Mononuclear cell (primary cell): ENCODE measurements at places on chromosomes 4 and X. TPM values are rescaled to one million over a fixed set of nuclear protein-coding genes. Genes with fewer than 3 reads are reported as not detected.

Gene DIPK2B
- total RNA-seq: not detected

Gene TRIM61
- total RNA-seq: 0.52 TPM

Gene CLCN4
- total RNA-seq: 0.84 TPM

Gene SLC9B1
- 3.4 TPM for total RNA-seq

Gene ANK2
- 0.94 TPM for total RNA-seq

Gene GYPE
- 0.10 TPM for total RNA-seq

Gene DIAPH2
- 31.0 TPM for total RNA-seq

Gene SSX2B
- not detected for total RNA-seq

Gene PLA2G12A
- 24.6 TPM for total RNA-seq

Gene SHROOM3
- total RNA-seq: 0.42 TPM

Gene CDX4
- not detected for total RNA-seq

Gene DCAF4L1
- total RNA-seq: 0.21 TPM

Gene PPARGC1A
- 0.52 TPM for total RNA-seq

Gene SPANXA1
- total RNA-seq: not detected

Gene STATH
- not detected for total RNA-seq

Gene POF1B
- 0.21 TPM for total RNA-seq

Gene AREG
- 20.1 TPM for total RNA-seq

Gene REELD1
- total RNA-seq: 0.31 TPM
